Activated CD8-positive, alpha-beta memory T cell treated with anti-CD3 and anti-CD28 coated beads, Interleukin-2, amount 50 U/mL, for 4 hours (primary cell): ENCODE measurements at places on chromosomes 11 and 22.

- DNase-seq: no peak
Measured at GRCh38 chr11:111176603-111177002, 68.9 kb upstream of the POU2AF2 start.

GRCh38 chr11:14356342-14356741, 2.6 kb downstream of the RRAS2 start:
- no peak for DNase-seq

- DNase-seq: no peak
Measured at GRCh38 chr11:32436751-32437494, 1.6 kb upstream of the WT1 start.

DNA sequence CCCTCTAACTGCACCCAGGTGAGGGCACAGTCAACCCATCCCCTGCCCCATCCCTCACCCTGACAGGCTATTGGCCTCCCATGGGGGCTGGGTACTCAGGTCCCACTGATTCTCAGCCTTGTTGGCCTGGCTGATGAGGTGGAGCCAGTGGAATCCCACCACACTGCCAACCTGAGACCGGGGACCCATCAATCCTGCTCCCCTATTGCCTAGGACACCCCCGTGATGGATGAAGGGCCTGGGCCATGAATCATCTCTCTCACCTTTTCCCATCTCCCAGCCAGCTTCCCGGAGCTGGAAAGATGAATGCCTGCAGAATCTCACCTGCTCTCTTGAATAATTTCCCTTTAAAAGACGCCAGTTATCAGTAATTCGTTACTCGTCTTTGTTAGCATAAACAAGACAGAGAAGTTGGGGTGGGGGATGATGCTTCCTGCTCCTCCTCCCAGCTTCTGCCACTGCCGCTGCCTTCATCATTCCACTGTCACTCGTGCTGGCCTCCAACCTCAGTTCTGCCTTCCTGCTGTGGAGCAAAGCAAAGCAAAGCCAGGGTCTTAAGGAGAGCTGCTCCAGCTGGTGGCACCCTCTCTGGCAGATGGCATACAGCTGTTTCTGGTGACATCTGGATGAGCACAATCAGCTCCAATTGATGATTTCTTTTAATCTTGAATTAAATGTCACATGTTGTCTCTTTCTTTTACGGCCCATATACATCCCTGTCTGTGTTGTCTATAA, 204.0 kb upstream of the NECTIN1 start:
- no peak for DNase-seq

- DNase-seq: peak; percentile 28
Measured at GRCh38 chr11:67646535-67647336, 3.8 kb downstream of the ACY3 start.

DNA sequence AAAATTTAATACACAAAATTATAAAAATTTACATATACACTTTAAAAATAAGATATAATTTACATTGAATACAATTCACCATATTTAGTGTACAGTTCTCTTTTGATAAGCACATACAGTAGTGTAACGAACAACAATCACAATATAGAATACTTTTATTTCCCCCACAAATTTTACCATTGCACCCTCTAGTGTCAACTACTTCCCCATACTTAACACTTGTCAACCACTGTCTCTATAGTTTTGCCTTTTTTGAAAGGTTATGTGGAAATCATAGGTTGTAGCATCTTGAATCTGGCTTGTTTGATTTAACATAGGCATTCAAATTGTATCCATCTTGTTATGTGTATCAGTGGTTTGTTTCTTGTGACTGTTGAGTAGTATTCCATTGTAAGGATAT, 21.3 kb upstream of the PANX1 start:
- no peak for DNase-seq

GRCh38 chr11:117860139-117860538, 16.3 kb downstream of the FXYD6 start:
- no peak for DNase-seq

DNA sequence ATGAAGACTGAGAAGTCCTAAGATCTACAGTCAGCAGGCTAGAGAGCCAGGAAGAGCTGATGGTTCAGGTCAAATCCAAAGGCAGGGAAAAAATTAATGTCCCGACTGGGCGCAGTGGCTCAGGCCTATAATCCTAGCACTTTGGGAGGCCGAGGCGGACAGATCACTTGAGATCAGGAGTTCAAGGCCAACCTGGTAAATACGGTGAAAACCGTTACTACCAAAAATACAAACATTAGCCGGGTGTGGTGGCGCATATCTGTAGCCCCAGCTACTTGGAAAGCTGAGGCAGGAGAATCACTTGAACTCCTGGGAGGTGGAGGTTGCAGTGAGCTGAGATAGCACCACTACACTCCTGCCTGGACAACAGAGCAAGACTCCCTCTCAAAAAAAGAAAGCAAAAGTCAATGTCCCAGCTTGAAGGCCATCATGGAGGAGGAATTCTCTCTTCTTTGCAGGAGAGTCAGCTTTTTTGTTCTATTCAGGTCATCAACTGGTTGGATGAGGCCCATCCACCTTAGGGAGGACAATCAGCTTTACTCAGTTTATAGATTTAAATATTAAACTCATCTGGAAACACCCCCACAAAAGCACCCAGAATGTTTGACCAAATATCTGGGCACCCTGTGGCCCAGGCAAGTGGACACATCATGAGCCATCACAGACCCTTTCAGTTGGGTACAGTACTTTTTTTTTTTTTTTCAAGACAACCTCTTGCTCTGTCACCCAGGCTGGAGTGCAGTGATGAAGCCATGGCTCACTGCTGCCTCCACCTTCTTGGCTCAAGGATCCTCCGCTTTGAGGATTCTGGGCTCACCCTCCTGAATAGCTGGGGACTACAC, 4.3 kb upstream of the ZC3H7B start:
- no peak for DNase-seq

- peak; percentile 9 for DNase-seq
Measured at GRCh38 chr22:19810381-19811201, 44.1 kb downstream of the GNB1L start.

GRCh38 chr11:104104664-104105063, 59.3 kb downstream of the PDGFD start:
- no peak for DNase-seq

DNA sequence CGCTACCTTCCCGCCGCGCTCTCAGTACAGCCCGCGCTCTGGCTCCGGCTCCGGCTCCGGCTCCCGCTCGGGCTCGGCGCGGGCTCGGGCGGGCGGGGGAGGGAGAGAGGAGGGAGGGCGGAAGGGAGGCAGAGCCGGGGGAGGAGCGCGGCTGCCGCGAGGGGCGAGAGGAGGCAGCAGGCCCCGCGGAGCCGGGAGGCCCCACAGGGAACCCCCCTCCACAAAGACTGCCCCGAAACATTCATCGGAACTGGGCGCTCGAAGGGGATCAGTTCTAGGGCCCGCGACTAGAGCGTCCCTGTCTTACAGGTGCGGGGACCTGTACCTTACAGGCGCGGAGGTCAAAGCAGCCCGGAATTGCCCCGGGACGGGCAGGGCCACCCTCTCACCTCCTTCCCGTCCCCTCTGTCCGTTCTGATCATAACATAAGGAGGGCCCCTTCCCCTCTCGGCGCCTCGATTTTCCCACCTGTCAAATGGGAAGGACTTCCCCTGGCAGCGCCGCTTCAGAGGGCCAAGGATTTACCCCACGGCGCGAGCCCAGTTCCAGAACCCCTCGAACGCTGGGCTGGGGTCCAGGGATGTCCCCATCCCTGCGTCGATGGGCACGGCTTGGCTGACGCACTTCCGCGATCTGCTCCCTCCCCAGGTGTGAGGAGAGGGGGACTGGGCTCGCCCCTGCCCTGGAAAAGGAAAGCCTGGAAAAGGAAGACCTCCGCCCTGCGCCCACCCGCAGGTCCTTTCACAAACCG, at the start of gene SHISA8:
TSS of gene SHISA8 (minus strand) at position 40 of the 751 bp plus-strand sequence. CDS start 407 bp downstream, outside the sequence.
- DNase-seq: peak; percentile 69
